ENCODE measurements at places on chromosomes 3 and 15.

DNA sequence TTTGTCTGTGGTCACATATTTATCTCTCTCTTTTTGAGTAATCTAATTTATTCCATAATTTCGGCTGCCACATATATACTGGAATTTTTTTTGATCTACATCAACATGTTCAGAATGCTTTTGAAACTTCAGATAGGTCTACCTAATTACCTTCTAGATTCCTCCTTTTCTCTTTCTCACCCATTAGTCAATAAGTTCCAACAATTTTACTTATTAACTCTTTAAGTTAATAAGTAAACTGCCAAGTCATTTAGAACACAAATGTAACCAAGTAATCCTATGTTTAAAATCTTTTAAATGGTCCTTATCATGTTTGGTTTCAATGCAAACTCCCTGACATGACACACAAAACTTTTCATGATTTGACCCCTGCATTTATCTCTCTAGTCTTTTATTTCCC, 410.5 kb downstream of the UNC13C start:
- DNase-seq: no peak

- DNase-seq: no peak
Observed at GRCh38 chr15:63083541-63083940, 38.1 kb upstream of the LACTB start.

DNA sequence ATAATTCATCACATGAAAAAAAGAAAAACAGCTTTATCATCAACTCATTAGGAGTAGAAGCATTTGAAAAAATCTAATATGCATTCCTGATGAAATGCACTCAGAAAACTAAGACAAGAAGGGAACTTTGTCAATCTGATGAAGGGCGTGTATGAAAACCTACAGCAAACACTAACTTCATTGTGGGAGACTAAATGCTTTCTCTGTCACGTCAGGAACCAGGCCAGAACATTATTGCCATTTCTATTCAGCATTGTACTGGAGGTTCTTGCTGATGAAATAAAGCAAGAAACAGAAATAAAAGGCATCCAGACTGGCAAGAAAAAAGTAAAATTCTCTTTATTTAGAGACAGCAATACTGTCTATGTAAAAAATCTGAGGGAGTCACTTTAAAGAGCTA, 235.2 kb downstream of the GABRB3 start:
- no peak for DNase-seq

- DNase-seq: no peak
Observed at GRCh38 chr15:33045066-33045810, 149.3 kb downstream of the FMN1 start.

- DNase-seq: no peak
Observed at GRCh38 chr3:65875393-65876027, 163.2 kb downstream of the MAGI1 start.

- no peak for DNase-seq
Observed at GRCh38 chr3:106272302-106272701, 403.5 kb upstream of the CBLB start.

- no peak for DNase-seq
Observed at GRCh38 chr3:191958980-191959671, 498.2 kb downstream of the PYDC2 start.

DNA sequence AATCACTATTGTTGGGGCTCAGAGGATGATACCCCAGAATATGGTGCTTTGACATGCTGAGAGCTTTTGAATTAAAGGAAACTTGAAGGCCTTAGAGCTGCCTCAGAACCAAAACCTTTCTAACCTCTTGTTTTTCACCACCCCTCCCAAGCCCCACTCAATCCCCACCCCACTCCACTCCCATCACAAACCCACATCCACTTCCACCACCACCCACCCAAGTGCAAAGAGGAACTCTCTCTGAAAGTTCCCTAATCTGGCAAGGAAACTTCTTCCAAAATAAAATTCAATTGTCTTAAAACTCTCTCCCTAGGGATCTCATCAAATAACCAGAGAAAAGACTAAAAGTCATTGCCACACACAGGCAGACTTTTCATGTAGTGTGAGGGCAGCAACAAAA, 301.2 kb upstream of the ARHGEF26 start:
- DNase-seq: no peak

DNA sequence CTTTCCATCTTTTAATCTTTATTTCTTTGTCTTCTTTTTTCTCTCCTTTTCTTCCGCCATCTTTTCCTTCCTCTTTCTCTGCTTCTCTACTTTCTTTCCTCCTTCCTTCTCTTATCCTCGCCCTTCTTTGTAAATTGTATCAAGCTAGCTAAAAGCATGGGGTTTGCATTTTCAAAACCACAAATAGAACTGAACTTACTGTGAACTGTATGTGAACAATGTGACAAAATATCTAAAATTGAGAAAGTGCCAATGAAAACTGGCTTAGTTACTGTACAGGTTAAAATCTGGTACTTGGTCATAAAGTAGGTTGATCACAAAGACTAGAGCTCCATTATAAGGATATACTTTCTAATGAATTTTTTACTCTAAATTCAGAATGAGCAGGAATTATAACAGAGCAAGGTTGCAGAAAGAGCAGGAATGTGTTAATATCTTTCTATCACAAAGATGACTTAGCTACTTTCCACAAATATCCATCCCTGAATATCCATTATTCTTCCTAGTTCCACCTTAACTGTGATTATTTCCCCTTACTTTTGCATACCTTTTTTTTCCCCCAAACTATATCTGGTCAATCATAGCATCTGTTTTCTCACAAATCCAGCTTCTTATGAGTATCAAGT, 122.4 kb downstream of the LSAMP start:
- no peak for DNase-seq

DNA sequence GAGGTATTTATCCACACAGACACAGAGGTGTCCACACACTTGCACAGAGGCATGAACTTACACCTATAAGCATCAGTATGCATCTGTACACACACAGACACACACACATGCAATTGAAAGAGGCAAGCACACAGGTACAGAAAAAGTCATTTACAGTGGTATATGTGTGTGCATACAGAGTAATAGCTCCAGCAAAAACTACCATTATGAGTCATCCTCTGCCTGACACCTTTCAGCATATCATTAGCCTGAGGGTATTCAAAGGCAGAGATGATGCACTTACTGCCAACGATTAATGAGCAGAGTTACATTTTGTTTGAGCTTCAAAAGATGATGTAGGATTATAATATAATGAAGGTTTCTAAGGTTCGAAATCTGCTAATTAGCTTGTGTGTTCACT, 100.3 kb upstream of the TPRG1 start:
- DNase-seq: no peak

DNA sequence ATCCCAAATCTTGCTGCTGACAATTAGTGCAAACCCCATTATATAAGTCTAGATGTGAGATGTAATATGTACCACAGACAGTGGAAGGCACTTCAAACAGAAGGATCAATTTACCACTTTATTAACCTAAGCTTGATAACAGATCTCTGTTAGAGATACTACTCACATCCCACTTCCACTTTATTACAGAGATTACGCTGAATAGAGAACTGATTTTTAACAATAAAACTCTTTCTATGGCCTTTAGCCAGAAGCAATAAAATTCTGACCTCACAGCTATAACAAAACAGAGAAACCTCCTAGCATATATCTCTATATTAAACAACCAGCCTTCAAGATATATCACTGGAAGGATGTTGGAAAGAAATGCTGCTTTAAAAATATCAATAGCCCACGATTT, 517.7 kb downstream of the MAGI1 start:
- DNase-seq: no peak

DNA sequence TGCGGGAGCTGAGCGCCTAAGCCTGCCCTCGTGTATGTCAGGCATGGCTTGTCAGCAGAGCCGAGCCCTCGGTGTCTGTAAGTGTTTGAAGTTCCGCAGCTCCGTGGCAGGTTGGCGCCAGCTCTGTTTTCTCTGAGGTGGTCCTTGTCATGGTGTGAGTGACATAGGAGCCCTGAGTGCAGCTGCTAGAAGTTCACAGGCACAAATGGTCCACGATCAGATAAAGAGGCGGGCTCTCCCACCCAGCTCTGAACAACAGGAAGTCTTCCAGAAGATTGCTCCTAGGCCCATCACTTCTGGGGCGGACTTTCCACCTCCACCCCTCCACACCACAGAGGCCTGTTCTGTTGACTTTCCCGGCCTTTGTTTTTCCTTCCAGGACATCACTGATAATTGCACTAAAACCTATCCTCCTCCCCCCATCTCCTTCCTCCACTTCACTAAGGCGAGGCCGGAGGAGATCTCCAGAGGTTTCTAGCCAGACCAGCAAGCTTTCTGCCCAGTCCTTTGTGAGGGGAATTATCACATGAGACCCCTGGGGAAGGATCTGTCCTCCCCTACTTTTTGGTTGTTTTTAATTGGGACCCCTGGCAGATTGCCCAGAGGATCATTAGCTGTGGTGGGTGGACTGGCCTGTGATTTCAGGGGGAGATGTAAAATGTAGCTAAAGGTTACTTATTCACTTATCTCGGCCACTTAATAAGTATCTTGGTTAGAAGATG, 19.9 kb downstream of the ITPR1 start:
- DNase-seq: no peak

- DNase-seq: no peak
Observed at GRCh38 chr15:69990566-69991421, 106.9 kb downstream of the TLE3 start.

- DNase-seq: no peak
Observed at GRCh38 chr3:44076221-44076829, 165.4 kb upstream of the TOPAZ1 start.

- DNase-seq: no peak
Observed at GRCh38 chr3:138686771-138687221, 78.2 kb downstream of the FAIM start.

DNA sequence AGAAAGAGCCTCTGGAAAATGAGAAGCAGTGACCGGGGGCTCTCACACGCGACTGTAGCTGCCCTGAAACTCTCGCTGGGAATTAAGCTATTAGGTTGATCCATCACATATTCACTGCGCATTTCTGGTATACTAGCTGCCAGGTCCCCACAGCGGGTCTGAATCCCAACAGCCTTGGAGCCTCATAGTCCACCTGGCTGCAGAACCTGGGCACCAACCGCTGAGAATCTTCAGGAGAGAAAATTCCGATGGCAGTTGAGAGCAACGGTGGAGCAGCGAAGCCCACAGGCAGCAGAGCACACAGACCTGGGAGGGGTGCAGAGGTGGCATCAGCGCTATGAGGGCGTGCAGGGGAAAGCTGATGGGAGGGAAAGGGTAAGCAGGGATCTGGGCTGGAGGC, 75.1 kb downstream of the FAM174B start:
- DNase-seq: no peak

- DNase-seq: no peak
Observed at GRCh38 chr15:78233496-78233895, 869 bp downstream of the ACSBG1 start.

- DNase-seq: no peak
Observed at GRCh38 chr3:26712211-26713026, 89.8 kb downstream of the LRRC3B start.

DNA sequence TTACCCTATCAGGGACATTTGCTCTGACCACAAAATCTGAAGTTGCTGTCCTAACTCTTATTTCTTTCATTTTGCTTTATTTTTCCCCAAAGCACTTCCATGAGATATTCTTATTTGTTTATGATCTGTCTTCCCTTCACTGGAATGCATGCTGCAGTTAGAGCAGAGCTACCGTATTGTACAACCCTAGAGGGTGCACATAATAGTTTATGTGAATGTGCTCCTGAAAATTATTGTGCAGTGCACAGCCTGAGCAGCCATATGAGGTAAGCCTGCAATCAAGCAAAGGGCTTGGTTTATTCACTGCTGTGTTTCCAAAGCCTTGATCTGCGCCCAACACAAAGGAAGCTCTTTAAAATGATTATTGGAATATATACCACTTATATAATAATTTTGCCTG, 120.3 kb upstream of the CADPS start:
- no peak for DNase-seq

Measured in liver (tissue), 10 donors.